ENCODE measurements at places on chromosomes 6 and 20.

DNA sequence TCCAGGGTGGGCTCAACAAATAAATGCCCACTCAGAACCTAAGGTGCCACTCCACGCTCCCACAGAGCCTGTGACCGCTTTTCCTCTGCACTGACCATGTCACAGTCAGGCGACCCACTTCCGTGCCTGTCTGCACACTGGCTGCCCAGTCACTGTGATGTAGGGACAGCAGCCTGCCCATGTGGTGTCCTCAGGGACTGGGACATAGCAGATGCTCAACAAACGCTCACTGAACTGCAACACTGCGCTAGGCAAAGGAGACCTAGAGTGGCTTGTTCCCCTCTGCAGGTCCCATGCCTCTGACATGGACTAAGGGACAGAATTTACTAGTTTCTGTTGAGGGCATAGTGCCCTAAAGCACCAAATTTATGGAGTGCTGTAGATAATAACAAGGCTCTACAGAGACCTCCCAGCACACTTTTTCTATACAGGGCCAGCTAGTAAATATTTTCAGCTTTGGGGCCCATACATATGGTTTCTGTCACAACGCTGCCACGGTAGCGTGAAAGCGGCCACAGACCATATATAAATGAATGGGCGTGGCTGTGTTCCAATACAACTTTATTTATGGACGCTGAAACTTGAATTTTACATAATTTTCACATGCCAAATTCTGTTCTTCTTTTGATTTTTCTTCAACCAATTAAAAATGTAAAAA lies 57.8 kb upstream of the MRPS10 start:
- no peak for DNase-seq

- peak; percentile 17 for DNase-seq
Observed at GRCh38 chr20:63123331-63123741, 92.6 kb downstream of the YTHDF1 start.

DNA sequence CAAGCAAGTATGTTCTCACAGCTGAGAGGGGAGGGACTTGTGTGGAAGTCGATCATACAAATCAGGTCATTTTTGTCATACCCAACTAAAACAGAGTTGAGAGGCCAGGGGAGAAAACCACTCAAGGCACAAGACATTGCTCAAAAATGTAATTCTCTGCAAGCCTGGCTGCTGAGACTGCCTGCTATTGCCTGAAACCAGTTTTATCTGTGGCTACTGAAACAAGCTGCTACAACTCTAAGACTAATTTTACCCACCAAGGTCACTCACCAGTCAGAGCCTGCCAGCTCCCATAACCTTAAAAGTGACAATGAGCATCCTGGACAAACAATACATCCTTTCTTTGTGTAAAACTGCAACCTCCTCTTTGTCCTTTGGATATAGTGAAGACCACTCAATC lies 54.1 kb upstream of the CST7 start:
- DNase-seq: no peak

GRCh38 chr6:166551754-166552495 lies 34.6 kb downstream of the RAMACL start:
- DNase-seq: no peak

DNA sequence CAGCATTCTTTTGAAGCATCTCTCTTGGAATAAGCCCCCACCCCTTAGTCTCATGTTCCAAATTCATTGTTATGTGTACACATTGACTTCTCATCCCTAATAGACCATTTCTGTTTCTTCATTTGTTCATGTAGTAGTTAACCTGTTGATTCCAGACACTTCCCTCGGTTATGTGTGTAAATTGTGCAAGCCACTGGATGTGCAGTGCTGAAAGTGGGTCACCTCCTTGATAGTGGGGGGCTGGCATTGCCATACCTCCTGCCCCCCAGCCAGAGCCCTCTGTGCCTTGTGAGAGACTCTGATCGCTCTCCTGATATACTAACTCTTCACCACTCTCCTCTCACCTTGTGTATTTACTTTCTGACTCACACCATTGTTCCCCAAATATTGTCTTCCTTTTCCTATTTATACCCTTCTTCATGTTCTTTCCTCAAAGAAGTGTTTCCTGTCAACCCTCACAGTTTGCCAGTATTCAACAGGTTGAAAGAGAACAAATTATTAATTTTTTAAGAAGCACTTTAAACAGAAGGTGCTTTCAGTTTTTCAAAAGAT lies 59.0 kb downstream of the HIVEP1 start:
- no peak for DNase-seq

DNA sequence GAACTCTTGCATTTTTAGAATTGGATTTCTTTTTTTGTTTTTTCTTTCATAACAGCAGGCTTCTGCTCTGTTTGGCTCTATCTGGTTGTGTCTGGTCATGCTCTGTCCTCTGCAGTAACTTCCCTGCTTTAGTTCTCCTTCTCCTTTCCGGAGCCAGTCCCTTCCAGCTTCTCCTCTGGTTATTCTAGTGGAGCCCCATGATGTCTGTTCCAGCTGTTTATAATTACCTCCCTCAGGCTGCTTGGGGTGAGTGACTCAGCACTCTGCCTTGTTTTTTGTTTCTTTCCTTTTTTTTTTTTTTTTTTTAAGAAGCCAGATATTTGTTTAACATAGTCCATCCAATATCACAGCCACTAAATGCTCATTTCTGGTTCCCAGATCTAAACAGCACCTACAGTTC lies 409.6 kb downstream of the MAFB start:
- no peak for DNase-seq

DNA sequence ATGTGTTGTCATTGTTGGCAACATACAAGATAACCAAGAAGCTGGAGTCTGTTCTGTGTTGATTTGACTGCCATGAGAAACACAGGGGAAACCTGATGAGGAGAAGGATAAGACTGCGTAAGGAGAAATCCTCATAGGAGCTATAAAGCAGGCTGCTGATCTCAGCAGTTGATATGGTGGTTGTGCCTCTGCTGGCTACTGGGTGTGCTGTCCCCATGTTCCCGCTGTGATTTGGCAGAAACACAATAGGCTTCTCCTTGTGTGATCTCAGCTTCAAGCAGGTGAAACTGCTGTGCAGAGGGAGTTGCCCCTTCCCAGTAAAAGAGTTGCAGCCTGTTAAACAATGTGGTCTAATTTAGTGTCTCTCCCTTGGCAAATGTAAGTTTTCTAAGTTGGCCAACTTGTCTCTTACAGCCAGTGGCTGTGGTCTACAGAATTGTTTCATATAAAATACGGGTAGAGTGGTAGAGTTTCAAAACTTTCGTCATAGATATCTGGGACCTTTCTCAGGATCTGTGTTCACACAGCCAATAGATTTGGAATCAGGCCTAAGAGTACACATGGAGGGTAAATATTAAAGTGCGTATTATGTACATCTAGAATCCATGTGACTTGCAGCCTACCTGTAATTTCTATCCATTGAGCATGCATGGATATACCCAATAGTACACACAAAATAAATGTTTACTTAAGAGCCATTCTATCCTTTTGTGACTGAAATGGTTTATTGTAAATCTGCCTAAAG lies 78.4 kb downstream of the RNF144B start:
- no peak for DNase-seq

- DNase-seq: no peak
Observed at GRCh38 chr6:55064711-55065420, 109.4 kb upstream of the HCRTR2 start.

- no peak for DNase-seq
Observed at GRCh38 chr6:72832271-72832670, 210.4 kb downstream of the KCNQ5 start.

GRCh38 chr6:90314514-90314913 lies 17.9 kb upstream of the BACH2 start:
- DNase-seq: no peak

GRCh38 chr6:8195040-8195713 lies 92.8 kb upstream of the EEF1E1 start:
- DNase-seq: no peak

GRCh38 chr6:143034689-143035334 lies 25.9 kb upstream of the AIG1 start:
- no peak for DNase-seq

- no peak for DNase-seq
Observed at GRCh38 chr20:47019121-47019824, 124.6 kb downstream of the EYA2 start.

- no peak for DNase-seq
Observed at GRCh38 chr20:58544286-58544685, 29.1 kb upstream of the APCDD1L start.

DNA sequence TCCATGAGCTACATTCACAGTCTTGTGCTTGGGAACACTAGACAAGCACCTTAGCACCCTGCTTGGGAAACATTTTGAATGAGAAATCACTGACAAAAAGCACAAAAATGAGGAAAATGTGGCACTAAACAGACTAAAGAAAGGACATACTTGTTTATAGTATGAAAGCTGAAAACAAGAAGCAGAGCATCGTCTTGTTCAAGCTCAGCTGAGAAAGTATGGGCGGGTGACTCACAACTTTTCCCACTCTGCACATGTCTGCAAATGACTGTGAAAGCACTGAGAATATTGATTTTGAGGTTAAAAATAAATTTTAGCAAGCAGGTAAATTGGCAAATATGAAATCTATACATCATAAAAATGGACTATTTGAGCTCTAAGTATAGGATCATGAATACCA lies 725.3 kb downstream of the COL12A1 start:
- no peak for DNase-seq

GRCh38 chr20:8372824-8373380 lies 240.8 kb downstream of the PLCB1 start:
- no peak for DNase-seq

DNA sequence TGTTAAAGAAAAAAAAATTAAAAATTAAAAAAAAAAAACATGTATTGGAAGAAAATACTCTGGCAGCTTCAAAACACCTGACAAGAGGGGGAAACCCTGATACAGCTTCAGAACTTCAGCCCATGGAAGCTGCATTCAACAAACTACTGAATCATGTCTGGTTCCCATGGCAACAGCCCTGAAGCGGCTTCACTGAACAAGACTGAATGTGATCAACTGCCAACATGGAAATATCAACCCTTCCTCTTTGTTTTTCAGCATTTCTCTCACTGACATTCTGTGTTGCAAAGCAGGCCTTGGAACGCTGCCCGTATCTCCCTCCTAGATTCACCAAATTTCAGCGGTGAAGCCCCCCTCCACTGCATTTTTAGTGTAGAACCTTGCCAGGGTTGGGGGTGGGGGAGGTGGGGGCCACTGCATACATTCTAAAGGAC lies 91.3 kb upstream of the SHLD1 start:
- DNase-seq: no peak

DNA sequence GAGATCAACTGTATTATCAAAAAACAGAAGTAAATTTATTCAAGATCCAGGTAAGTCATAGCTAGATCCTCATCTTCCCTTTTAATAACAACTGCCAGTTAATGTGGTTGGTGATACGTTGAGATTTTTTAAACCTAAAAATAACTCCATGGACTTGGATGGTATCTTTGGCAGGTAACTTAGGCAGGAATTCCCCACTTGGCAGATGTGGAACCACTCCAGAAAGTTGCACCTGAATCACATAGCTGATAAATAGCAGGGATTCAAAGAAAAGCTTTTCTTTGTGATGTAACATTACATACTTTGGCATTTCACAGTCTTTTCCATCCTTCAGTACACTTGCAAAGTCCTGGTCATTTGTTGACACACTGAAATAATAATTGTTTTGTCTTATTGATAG lies 62.6 kb downstream of the PRPH2 start:
- DNase-seq: no peak

DNA sequence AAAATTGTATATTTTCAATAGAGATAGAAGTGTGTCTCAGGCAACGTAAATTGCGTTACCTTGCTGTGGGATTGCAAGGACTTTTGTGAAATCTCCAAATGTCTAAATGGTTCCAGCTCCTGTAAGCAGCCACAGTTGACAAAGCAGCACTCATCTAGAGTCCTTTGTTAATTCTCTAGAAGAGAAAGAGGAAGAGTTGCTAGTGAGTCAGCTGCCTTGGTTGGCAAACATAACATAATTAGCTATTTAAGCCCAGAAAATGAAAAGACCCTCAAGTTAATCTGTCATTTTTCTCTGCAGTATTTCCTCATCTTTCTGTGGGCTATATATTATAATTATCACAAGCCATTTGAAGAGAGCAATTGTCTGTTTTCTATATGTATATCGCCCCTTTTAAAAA lies 66.4 kb upstream of the FABP7 start:
- no peak for DNase-seq

DNA sequence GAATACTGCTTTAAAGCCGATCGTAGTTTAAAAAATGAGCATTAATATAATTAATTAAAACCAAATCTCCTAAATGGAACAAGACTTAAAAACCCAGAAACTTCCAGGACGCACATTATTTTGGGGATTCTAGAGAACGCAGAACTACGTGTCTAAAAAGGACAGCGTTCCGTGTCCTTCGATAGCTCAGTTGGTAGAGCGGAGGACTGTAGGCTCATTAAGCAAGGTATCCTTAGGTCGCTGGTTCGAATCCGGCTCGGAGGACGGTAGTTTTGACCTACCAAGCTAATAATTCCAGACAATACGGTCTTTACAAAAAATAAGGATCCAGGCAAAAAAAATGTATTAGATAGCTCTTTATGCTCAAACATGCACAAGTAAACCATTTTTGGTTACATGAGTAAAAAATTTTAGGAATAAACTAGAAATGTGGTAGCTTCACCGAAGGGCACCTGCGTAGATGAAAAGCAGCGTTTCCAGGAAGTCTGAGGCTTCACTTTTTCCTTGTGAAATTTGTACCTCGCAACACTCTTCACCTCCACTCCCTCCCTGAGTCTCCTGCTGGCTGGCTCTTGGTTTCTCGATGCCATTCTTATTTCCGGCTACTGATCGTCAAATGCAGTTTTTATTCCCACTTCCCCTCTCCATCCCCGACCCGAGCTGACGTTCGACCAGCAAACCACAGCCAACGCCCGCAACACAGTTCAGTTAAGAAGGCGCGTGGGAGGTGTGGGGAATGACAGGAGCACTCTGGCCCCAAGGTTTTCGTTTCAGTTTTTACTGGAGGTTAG lies 19.6 kb upstream of the ABT1 start:
- DNase-seq: no peak

DNA sequence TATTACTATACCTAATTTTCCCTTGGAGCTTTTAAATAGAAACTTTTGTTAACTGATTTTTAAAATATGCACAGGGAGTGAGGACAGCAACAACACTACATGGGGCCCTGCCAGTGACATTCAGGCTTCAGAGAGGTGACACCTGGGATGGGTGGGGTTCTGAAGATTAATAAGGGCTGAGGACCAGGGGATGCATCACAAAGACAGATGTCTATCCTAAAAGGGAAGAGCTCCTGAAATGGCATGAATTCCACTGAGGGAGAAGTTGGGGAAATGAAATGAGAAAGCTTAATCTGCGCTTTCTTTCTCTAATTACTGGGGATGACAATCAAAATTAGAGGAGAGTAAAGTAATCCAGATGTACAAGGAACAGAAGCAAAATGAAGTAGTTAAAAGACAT lies 162.8 kb downstream of the BTBD9 start:
- DNase-seq: no peak

GRCh38 chr20:667351-668034 lies 8.1 kb downstream of the SCRT2 start:
- DNase-seq: peak; percentile 76

GRCh38 chr6:157560691-157561413 lies 179.9 kb downstream of the ZDHHC14 start:
- DNase-seq: no peak

DNA sequence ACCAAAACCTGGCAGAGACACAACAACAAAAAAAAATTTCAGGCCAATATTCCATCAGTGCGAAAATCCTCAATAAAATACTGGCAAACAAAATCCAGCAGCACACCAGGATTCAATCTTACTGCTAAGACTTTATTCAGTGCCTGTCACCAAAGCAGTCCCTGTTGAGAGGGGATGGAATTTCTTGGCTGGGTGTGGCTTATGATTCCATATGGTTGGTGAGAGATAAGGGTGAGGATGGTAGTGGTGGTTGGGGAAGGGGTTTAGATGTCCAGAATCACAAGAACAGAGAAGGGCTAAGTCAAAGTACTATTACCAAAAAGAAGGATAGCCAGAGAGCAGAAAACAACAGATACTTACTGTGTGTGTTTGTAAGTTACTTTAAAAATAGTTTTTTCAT lies 152.8 kb upstream of the SLC35B3 start:
- DNase-seq: no peak

Data from activated naive CD8-positive, alpha-beta T cell treated with anti-CD3 and anti-CD28 coated beads, Interleukin-2, amount 10 ng/mL, durations not matched to agents 7 days and 5 days (primary cell).